ENCODE measurements at places on chromosomes 7 and 10.

GRCh38 chr7:63042730-63043511, 955.7 kb upstream of the ZNF722 start:
- no peak for DNase-seq

- no peak for DNase-seq
Observed at GRCh38 chr7:158869876-158870275, 13.5 kb downstream of the DYNC2I1 start.

- no peak for DNase-seq
Observed at GRCh38 chr10:78134773-78135306, 101.2 kb downstream of the RPS24 start.

GRCh38 chr7:37028909-37029440, 304.7 kb upstream of the AOAH start:
- DNase-seq = no peak

All from renal cortex interstitium (tissue), 15 donors.